ENCODE measurements at places on chromosomes 2 and 18.

DNA sequence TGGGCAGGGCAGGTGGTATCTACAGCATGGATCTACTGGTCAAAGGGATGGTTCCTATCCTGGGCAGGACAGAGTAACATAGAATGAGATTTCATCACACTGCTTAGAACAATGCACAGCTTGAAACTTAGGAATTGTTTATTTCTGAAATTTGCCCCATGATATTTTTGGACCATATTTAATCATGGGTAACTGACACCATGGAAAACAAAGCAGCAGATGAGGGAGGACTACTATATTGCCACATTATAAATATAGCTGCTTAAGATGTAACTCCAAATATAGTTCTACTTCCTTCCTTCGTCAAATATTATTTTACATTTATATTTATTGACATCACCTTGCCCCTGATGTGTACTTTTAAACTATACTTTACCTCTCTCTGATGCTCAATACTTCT, 254.7 kb downstream of the PTPRM start:
- DNase-seq, result no peak

GRCh38 chr18:7617738-7618422, 50.8 kb downstream of the PTPRM start:
- no peak for DNase-seq

DNA sequence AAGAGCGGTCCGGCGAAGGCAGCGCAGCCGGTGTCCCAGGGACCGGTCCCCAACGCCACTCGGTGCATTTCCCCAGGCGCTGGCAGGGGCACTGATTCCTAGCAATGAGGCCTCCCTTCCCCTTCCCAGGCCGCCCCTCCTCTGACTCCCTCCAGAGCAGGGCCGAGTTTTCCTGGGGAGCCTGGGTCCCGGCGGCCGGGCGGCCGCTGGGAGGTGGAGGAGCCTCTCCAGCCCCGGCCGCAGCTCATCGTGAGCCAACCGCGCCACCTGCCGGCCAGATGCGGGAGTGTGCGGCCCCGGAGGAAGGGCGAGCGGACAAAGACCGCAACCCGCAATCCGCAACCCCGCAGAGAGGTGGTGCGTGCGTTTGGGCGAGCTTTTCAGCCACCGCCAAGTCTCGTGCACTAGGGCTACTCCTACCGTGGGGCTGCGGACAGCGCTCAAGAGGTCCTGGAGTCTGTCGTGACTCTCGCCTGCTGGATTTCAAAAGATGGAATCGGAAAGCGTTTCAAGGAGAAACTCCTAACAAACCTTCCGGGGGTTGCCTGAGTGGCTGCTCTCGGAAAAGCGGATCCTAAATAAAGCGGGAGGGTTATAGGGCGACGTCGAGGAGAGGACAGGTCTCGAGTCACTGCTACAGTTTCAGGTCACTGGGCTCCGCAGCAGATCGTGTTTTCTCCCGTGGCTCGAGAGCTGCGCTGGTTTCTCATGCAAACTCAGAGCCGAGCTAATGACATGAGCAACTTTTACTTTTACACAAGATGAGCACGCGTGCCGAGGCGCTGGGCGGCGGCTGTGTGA, 1.5 kb upstream of the EPHA4 start:
- DNase-seq, result peak; percentile 72

DNA sequence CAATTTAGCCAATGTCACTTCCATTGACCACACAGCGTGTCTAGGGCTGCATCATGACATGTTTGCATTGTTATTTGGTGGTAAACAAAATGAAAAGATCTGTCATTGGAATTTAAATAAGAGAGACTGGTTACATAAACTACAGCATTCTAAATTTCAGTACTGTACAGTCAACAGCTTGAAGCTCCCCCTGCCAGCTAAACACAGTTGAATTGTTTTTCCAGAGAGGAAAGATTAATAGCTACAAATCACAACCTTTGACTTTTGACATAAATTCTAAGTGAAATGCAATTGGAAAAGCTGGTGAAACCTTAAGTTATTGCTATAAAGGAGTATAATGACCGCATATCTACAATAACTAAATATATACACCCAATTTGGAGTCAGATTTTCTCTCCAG, 1600.0 kb upstream of the ACVR2A start:
- no peak for DNase-seq

DNA sequence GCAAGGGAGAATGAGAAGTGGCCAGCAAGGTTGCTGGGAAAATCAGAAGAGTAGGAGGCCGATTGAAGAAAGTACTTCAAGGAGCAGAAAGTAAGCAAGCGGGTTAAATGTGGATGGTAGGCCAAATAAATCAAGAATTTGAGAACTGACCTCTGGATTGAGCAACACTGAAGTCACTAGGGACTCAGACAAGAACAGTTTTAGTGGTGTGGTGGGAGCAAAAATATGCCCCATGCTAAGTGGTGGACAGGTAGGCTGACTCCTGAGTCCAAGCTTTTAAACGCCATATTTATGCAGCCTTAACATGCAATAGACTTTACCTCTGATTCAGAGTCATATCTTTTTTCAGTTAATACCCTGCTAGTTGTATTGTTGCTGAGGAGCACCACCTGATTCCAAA, 4.5 kb downstream of the TRABD2A start:
- no peak for DNase-seq

GRCh38 chr18:70322385-70322784, 33.5 kb downstream of the SOCS6 start:
- no peak for DNase-seq

DNA sequence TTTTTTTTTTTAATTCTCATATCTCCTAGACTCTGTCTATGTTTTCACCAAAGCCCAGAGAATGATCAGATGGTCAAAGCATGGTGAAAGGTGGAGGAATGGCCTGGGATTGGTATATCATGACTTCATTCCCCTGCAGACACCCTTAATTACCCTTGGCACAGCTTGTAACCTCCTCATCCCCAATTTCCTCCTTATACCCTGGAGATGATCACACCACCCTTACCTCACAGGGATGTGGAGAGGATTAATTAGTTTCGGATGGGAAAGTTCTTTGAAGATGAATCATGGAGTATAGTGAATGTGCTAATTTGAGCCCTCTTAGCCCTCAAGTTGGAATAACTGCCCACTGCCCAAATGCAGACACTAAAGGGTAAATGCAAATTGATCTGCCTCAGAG, 138.0 kb upstream of the LYPD6 start:
- no peak for DNase-seq

DNA sequence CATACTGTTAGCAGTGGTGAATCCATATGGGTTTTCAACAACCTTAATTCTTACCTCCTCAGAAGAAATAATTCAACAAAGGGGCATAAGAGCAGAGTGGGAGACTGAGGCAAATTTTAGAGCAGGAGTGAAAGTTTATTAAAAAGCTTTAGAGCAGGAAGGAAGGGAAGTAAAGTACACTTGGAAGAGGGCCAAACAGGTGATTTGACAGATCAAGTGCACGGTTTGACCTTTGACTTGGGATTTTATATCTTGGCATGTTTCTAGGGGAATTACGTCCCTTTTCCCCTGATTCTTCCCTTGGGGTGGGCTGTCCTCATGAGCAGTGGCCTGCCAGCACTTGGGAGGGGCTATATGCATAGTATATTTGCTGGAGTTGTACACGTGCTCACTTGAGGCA, 280.5 kb downstream of the MBD5 start:
- no peak for DNase-seq

DNA sequence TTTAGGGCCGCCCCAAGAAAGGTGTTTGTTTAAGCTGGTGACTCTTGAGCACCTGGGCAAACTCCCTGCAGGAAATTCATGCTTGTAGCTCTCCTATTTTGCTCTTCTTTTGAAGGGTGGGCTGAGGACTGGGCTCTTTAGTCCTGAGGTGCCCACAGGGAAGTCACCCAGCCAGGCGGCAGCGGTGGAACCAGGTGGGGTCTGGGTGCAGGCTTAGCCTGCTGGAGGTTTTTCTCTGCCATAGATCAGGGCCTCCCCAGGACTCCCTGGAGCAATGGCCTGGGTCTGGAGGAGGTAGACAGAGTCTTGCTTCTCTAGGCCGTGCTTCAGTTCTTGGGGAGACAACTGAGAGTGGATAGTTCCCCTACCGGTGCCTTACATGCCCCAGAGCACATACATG, 99.9 kb downstream of the CLIP4 start:
- no peak for DNase-seq

DNA sequence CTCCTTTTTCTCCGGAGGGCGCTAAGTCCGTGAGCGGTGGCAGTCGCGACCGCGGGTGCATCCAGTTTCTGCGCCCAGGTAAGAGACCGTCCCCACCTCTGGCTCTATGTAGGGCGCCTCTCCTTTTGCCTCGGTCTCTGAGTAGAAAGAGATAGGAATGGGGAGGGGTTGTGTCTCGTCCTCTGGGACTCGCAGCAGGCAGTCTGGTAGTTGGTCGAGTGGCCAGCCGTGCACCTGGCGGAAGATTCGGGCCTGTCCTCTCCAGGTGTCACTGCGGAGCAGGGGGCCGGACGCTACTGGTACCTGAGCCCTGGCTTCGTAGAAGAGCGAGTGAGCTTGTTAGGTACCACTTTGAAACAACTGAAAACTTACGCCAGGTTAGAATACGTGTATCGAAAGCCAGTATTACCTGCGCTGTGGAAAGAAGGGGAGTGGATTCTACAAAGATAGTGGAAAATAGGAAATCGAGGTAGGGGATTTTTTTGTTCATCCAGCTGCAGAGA, 403 bp downstream of the MAP2 start:
- DNase-seq, result no peak

- no peak for DNase-seq
These were observed 360.3 kb downstream of the TGIF1 start for GRCh38 chr18:3810296-3810695.

GRCh38 chr2:201959626-201960025, 74.0 kb upstream of the FZD7 start:
- no peak for DNase-seq

DNA sequence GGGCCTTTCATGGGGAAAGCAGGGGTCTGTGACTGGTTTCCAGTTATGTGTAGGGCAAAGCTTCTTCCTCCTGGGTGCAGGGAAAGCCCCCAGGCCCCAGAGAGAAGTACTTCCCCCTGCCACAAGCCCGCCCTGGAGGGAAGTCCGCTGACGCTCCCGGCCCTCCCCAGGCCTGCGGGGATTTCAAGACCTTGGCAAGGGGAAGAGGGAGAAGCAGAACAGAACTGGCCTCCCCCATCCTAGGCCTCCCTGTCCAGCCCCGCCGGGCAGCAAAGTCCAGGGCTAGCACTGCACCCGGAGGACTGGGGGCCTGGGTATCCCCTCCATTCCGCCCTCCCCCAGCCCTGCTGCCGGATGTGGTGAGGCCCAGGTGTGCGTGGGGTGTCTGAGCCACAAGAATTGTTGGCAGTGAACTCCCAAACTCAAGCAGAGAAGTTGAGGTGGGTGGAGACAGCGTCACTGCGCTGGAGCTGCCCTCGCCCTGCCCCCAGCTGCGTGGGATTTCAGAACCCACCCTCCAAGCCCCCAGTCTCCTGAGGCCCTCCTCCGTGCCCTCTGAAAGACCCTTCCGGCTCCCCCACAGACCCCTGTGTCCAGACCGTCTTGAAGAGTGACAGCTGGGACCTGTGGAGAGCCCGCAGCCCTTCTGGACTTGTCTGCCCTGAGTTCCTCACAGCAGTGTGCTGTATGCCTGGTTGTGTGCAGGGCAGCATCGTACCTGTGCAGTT, 1.1 kb upstream of the DUSP2 start:
- peak; percentile 88 for DNase-seq

DNA sequence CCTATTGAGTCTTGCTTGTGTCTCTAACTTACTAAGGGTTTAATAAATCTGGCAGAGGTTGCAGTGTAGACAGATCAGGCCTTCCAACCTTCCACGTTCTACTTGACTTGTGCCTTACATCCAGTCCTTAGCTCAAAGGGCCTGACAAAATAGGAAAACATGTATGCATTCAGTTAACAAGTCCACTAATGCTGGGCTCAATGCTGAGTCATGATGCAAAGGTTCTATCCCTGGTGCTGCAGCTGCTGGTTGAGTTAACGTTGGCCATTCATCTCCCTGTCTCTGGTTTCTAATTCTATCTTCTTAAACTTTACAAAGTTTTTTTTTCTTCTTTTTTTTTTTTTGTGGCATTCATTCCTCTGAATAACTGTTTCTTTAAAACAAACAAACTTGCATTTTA, 46.3 kb upstream of the ITGB6 start:
- no peak for DNase-seq

DNA sequence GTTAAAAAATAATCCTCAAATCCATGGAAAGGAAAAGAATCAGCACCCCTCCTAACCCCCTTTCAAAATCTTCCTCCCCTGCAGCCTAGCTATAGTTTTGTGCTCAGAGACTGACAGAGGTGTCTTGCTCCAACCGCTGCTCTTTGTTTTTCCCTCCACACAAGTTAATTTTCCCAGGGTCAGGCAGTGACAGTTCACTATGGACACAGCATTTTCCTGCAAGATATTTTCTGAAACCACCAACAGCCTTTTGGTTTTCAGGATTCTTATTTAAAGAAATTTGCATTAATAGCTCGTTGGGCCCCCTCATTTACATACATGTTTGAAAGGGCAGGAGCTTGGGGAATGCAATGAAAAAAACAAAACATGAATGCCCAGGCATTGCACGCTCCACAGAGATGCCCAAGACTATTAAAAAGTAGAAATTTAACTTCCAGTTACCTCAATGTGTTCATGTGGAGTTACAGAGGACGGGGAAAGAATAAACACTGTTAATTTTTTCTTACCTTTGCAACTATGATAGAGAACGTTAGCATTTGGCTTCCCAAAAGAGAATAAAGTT, 71.4 kb upstream of the CXCR4 start:
- no peak for DNase-seq

GRCh38 chr2:41024816-41025215, 572.9 kb upstream of the SLC8A1 start:
- DNase-seq, result no peak

- DNase-seq, result no peak
These were observed 108.0 kb upstream of the ID2 start for GRCh38 chr2:8573942-8574195.

GRCh38 chr2:197137231-197137630, 173.3 kb downstream of the ANKRD44 start:
- no peak for DNase-seq

DNA sequence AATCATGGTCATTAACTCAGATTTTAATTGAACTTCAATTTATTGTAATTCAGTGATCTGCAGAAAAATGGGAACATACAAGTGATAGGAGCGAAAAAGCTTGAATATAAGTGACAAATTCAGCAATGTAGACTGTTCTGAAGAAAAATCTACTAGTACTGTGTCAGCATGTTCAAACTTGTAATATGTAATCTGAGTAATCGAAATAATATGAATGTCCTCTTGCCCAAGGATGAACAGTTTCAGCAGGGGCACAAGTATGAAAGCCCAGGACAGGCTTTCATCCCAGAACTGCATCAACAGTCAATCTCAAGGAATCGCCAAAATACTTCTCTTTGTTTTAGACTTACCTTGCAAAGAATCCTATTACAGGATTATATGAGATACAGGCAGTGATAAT, 1110.5 kb downstream of the LRP1B start:
- no peak for DNase-seq

All from activated gamma-delta T cell treated with anti-CD3 and anti-CD28 coated beads, Interleukin-2, amount 50 U/mL, for 16 hours (primary cell).